ENCODE measurements at places on chromosomes 11 and 22.

GRCh38 chr11:134425413-134425812 lies 13.4 kb upstream of the B3GAT1 start:
- no peak for DNase-seq

GRCh38 chr11:67371189-67371910 lies 2.0 kb downstream of the CLCF1 start:
- no peak for DNase-seq

DNA sequence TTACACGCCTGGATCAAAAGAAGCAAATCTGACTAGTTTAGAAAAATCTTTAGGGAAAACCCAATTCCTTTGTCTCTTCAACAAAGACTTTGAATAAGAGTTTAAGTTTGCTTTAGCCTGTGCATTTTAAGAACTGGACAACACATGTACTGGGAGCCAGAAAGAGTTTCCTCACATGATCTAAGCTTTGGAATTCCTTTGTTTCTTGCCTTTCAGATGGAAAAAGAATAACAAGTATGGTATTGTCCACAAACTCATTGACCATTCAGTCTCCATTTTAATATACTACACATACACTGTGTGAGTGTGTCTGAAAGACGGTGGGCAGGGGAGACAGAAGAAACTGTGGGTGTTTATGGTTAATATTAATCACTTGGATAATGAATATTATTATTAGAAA lies 205.6 kb downstream of the MAML2 start:
- no peak for DNase-seq

- no peak for DNase-seq
These were observed 16.9 kb downstream of the TSPAN4 start for GRCh38 chr11:859394-860131.

DNA sequence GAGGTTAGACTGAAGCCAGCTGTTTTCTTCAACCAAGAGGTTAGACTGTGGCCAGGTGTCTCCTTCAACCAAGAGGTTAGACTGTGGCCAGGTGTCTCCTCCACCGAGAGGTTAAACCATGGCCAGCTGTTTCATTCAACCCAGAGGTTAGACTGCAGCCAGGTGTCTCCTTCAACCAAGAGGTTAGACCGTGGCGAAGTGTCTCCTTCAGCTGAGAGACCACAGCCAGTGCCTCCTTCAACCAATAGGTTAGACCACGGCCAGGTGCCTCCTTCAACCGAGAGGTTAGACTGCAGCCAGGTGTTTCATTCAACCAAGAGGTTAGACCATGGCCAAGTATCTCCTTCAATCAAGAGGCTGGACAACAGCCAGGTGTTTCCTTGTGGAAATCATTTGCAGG lies 498.1 kb downstream of the TBC1D22A start:
- no peak for DNase-seq

- no peak for DNase-seq
These were observed 57.8 kb downstream of the ARHGAP20 start for GRCh38 chr11:110654456-110654855.

GRCh38 chr22:25199731-25200520 lies at the start of gene CRYBB3:
Gene CRYBB3 (plus strand): TSS chr22:25199858. CDS start chr22:25201397, 1,539 bp downstream.
- no peak for DNase-seq

GRCh38 chr22:38930512-38930911 lies 26.9 kb upstream of the APOBEC3A start:
- no peak for DNase-seq

Data from CD4-positive, alpha-beta T cell treated with Interleukin-4 for 4 hours (primary cell).